ENCODE measurements at places on chromosomes 5 and 9.
A peak's percentile ranks its signal among the peaks of the same experiment; 100 is the strongest.

- no peak for DNase-seq
Observed at GRCh38 chr5:52740007-52740406, 47.7 kb upstream of the ITGA1 start.

- no peak for DNase-seq
Observed at GRCh38 chr5:37816883-37817282, 23.0 kb downstream of the GDNF start.

DNA sequence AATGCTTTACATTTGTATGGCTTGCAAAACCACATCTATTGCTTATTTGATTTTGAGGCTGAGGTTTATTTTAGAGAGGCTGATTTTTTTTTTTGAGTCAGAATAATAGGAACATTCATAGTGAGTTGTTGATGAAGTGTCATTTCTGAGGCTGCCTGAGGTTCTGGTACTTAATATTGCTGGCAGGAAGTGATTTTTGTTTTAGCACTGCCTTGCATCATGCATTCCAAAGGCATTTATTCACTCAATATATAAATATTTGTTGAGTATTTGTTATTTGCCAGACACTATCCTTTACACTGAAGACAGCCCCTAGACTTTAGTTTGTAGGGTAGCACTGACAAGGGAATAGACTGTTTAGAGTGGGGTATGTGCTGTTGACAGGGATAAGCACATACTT is 2.7 kb downstream of the RNF20 start:
- peak; percentile 61 for DNase-seq

DNA sequence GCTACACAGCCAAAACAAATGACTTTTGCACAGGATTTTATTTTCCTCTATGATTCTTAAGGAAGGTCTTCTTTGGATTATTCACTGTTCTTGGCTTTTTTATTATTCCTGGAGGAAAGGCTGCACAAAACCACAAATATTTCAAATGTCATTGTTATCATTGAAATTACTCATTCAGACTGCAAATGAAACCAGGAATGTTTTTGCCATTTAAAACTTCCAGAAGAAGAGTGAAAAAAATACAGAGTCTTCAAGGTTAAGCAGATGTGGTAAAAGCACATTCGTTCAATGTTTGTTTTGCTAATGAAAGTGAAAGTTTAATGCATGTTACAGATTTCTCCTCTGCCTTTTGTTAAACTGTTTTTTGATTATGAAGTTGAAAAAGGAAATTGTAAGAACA is 238.2 kb downstream of the TLE4 start:
- peak; percentile 4 for DNase-seq
